Mucosa of gallbladder (tissue), 1 donor: ENCODE measurements at places on chromosomes 1 and 21. TPM values are rescaled to one million over a fixed set of nuclear protein-coding genes. Genes with fewer than 3 reads are reported as not detected.
A peak's percentile ranks its signal among the peaks of the same experiment; 100 is the strongest.

DNA sequence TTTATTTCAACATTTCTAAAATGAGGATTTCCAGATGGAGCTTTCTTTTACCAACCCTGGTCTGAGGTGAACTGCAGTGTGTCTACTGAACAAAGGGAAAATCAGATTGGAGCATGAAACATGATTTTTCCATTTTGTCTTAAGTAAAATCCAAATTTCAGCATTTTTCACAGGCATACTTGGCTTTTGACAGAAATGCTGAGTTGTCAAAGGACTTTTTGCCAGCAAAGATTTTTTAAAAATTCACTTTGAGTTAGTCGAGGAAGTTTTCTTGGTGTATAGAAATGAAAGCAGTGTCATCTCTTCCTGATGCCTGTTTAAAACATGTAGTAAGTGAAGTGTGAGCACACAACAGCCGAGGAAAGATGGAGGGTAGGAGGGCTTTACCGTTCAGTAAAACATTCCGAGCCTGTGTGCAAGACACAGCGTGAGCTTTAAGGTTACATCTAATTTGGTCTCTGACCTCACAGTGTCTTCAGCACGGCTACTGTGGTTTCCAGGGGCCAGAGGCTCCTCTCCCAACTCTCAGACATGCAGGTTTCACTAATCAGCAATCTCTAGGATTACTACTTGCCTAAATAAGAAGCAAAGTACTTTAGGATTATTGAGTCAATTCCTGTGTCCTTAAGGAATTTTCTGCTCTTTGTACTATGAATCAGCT is 45.9 kb downstream of the SAMD13 start:
- no peak for DNase-seq

DNA sequence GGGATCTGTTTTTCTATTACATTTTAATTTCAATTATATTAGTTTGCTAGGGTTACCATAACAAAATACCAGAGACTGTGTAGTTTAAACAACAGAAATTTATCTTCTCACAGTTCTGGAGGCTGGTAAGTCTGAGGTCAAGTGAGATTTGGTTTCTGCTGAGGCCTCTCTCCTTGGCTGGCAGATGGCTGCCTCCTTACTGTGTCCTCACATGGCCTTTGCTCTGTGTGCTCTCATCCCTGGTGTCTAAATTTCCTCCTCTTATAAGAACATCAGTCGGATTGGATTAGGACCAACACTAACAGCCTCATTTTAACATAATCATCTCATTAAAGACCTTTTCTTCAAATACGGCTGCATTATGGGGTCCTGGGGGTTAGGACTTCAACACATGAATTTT is 195.2 kb upstream of the CHODL start:
- no peak for DNase-seq

DNA sequence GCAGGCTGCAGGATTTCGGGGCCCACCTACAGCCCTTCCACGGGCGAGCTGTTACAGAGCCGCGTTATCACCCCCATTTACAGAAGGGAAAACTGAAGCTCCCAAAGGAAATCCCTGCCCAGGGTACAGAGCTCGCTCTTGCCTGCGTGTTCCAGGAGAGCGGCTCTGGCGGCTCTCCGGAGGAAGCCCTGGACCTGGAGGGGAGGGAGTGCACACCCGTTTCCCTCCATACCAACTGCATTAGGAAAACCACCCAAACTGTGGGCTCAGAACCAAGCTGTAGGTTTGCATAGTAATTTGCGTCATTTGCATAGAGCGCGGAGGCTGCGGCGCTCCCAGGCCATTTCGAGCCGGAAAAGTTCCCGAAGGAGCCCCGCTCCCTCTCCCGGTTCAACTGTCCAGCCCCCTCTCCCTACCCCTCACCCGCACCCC is 24.7 kb upstream of the ADGRB2 start:
- no peak for DNase-seq

- DNase-seq: no peak
These were observed 116.0 kb downstream of the CASZ1 start for GRCh38 chr1:10680487-10680886.

DNA sequence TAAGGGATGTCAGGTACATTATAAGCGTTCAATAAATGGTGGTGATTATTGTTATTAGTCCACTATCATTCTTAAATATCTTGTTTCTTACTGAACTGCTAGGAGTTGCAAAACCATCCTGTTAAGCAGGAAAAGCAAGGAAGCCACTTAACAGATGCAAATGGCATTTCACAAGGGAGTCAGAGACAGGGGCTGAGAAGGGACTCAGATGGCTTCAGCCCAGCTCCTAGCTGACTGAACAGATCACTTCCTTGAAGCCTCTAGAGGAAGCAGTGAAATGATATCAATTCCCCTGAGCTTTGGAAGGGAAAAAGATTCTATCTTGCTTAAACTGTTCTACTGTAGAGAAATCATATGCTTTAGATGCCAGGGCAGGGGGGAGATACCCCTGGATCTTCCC is 151.5 kb downstream of the ST6GALNAC5 start:
- no peak for DNase-seq

GRCh38 chr1:230977761-230978490 is 735 bp downstream of the TTC13 start:
- peak; percentile 39 for DNase-seq

GRCh38 chr1:221336126-221336525 is 405.8 kb downstream of the DUSP10 start:
- DNase-seq: no peak

DNA sequence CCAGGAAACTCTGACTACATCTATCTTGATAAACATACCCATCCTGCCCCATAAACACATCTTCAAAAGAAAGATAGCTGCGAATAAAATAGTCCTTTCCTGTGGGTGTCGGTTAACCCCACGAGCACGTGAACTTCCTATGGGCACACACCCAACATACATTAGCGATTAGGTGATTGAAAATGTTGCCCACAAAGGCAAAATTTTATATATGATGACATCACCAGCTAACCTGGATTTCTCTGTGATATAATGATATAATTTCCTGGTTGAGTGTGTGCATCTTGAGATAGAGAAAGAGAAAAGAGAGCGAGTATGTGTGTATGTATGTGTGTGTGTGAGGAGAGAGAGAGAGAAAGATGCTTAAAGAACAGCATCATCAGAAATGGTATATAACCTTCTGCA is 296.1 kb downstream of the PTPRC start:
- peak; percentile 14 for DNase-seq

DNA sequence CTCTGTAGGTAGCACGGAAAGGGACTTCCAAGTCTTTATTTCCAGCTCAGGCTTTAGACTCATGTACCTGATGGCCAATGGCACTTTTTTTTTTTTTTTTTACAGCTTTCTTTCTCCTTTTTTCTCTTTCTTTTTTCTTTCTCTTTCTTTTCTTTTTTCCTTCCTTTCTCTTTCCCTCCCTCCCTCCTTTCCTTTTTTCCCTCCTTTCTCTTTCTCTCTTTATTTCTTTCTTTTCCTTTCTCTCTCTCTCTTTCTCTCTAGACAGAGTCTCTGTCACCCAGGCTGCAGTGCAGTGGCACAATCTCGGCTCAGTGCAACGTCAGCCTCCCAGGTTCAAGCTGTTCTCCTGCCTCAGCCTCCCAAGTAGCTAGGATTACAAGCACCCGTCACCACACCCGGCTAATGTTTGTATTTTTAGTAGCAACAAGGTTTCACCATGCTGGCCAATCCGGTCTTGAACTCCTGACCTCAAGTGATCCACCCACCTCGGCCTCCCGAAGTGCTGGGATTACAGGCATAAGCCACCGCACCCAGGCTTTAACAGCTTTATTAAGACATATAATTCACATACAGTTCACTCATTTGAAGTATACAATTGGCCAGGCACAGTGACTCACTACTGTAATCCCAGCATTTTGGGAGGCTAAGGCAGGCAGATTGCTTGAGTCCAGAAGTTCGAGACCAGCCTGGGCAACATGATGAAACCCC is 5.1 kb upstream of the DCAF8 start:
- DNase-seq: no peak

DNA sequence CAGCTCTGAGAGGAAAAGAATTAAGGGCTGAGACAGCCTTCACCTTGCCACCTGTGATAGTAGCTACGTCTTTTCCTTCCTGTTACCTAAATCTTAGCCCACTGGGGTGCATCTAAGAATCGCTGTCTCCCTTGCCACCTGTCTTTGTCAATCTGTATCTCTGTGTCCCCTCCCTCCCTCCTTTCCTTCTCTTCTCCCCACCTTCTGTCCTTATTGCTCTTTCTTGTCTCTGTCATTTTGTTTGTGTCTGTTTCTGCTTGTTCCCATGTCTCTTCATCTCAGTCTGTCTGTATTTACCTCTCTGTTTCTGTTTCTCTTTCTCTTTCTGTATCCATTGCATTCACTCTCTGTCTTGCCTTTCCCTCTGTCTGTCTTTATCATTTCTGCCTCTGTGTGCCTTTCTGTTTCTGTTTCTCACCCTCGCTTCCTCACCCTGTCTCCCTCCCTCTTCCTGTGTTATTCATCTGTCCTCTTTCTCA is 30.2 kb downstream of the SLC22A15 start:
- no peak for DNase-seq

Gene FYB2
- not detected for total RNA-seq

Gene TNFRSF14
- total RNA-seq: 231 TPM

Gene GJC2
- total RNA-seq: 2.8 TPM

Gene AMY2A
- total RNA-seq: 0.98 TPM
